NAMALWA (cell line): ENCODE measurements at places on chromosomes 7 and 10.
A peak's percentile ranks its signal among the peaks of the same experiment; 100 is the strongest.

DNA sequence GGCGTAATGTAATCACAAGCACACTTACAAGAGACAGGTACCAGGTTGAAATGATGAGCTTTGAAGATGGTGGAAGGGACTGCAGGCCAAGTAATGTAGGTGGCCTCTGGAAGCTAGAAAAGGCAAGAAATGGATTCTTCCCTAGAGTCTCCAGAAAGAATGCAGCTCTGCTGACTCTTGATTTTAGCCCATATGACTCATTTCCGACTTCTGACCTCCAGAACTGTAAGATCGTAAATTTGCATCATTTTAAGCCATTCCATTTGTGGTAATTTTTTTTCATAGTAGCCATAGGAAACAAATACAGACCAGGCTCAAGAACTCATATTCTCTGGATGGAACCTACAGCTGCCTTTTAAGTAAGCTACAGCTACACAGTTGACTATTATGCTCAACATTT lies 315.5 kb downstream of the MAGI2 start:
- DNase-seq = no peak

GRCh38 chr10:65396997-65397396 lies 1528.8 kb upstream of the LRRTM3 start:
- no peak for DNase-seq

DNA sequence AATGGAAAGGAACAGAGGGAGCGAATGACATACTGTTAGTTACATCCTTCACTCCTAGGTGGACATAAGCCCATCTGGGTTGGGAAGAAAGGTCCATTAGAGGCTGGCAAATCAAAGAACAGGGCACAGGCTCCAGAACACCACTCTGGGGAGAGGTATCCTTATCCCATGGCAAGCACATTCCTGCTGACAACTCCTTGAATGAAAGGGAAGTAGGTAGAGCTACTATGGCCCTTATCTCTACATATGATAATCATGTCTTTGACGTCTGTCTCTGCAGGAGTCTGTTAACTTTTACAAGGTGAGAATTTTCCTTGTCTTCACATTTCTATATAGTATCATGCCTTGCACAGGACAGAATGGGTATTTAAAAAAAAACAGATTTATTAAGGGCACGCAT lies 10.4 kb downstream of the DENND11 start:
- no peak for DNase-seq

DNA sequence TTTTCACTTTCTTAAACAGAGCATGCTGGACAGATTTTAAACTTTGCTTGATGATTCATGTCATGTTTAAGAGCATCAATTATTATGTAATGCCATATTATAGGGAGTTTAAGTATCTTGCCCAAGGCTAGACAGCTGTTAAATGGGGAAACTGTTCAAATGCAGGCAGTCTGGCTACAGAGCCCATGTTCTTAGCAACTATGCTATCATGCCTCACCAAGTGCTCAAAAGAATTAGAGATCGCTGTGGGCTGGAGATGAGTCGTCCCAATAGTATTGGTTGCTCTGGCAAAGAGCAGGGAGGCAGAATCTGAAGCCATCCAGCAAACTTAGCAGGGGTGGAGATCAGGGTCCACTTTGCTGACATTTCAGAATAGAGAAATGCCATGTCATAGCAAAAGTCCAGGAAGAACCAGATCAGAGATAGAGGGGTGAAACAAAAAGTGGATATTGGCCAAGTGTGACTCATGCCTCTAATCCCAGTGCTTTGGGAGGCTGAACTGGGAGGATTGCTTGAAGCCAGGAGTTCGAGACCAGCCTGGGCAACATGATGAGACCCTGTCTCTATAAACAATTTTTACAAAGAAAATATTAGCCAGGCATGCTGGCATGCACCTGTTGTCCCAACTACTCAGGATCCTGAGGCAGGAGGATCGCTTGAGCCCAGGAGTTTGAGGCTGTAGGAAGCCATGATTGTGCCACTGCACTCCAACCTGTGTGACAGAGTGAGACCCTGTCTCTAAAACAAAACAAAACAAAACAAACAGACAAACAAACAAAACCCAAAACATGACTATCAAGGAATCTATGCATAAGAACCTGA lies 57.8 kb downstream of the BAMBI start:
- DNase-seq = no peak

DNA sequence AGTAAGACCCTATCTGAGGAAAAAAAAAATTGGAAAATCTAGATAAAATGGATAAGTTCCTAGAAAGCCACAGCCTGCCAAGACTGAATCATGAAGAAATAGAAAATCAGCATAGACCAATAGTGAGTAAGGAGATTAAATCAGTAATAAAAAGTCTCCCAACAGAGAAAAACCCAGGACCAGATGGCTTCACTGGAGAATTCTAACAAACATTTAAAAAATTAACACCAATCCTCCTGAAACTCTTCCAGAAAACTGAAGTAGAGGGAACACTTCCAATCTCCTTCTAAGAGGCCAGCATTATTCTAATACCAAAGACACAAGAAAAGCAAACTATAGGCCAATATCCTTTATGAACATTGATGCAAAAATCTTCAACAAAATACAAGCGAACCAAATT lies 8.8 kb upstream of the LIMK1 start:
- no peak for DNase-seq

DNA sequence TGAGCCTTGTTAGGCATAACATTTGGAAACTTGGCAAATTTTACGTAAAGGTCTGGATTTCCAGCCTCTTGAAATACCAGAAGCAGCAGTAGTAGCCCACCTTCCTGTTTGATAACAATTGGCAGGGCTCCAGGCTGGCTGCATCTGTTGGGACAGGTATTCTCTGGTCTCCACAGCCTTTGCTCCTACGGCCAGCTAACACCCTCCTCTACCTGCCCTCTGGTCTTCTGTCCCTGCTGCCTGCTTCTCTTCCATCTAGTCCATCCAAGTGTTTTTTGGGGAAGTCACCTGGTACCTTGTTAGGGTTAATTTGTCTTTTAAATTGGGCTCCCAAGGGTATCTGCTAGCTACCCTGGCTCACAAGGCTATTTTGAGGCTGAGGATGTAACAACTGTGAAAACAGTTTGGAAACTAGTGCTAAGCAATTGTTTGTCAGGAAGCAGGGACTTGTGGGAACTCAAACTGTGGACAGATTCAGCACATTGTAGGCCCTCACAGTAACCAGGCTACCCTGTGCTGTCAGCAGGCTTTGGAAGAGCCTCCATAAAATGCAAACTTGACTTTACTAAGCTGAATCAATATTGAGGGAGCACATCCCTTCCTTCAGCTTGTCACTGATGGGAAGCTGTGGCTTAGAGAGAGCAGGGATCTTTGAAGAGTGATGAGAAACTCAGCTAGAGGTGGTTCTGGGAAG lies 8.5 kb downstream of the RPS24 start:
- DNase-seq = no peak

GRCh38 chr10:132827861-132828539 lies 42.1 kb upstream of the NKX6-2 start:
- no peak for DNase-seq

- no peak for DNase-seq
These were observed 54.7 kb downstream of the RBM20 start for GRCh38 chr10:110698782-110699201.

DNA sequence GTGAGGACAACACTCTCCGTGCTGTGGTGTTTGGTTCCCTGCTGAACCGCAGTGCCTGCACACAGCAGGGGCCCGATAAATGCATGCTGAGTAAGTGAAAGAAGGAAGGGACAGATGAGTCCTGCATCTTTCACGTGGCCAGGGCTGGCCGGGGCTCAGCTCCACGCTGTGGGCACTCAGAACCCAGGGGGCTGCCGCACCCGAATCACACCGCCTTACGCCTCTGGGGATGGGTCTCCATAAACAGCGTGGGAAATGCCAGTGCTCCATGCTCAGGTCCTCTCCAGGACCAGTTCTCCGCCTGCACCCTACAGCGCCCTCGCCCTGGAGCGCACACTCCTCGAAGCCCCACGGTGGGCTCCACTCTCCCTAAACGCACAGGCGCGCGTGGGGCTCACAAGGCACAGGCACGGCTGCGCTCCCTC lies 38.1 kb downstream of the RASGEF1A start:
- DNase-seq = no peak

DNA sequence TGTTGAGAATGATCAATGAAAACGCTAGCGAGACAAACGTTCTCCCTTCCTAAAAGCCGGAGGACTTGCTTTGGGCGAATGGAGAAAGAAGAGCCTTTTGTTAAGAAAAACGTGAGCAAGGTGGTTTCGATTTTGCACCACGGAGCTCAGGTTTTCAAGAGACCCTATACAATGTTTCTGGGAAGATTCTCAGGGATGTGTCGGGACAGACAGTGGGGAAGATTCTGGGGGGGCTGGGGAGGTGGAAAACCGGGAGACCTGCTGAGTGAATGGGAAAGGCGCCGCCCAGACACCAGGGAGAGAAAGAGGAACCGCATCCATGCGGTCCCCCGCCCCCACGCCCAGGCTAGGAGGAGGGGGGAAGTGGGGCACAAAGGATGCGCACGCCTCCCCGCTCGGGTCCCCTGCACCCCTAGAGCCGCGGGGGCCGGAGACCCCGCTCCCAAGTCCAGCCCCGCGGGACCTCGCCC lies 745 bp downstream of the YWHAG start:
- peak; percentile 79 for DNase-seq

GRCh38 chr7:45007571-45008328 lies 7.7 kb downstream of the CCM2 start:
- DNase-seq = peak; percentile 37

DNA sequence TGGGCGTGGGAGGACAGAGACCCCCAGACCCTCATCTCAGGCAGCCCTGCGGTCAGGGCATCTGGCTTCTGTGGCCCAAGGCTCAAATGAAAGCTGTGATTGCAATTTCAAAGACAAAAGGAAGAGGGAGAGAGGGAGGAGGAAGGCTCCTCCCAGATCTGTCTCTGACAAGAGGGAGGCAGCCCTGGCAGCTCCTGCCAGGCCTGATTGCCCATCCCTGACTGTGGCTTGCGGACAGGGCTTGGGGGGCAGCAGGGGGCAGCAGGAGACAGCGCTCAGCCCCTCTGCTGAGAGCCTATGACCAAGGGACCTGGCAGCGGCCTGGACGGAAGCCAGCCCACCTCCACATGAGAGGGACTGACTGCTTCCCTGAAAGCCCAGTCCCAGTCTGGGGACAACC lies 91.8 kb downstream of the PTPRN2 start:
- peak; percentile 38 for DNase-seq

DNA sequence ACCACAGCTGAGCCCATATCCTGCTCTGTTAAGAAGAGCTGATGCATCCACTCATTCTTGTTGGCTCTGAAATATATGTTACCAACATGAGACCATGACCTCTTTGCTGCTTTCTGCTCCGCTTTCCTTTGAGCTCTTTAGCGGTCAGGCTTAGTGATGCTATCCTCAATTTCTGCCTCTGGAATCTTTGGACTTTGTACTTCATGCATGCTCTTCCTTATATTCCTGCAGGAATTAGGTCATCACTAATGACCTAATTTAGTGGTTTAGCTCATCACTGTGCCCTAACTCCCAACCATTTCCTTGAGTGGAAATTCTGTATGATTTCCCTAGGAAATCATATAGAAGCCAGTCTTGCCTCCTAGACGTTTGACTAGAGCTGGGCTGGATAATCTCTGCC lies 119.5 kb downstream of the AOAH start:
- DNase-seq = no peak

DNA sequence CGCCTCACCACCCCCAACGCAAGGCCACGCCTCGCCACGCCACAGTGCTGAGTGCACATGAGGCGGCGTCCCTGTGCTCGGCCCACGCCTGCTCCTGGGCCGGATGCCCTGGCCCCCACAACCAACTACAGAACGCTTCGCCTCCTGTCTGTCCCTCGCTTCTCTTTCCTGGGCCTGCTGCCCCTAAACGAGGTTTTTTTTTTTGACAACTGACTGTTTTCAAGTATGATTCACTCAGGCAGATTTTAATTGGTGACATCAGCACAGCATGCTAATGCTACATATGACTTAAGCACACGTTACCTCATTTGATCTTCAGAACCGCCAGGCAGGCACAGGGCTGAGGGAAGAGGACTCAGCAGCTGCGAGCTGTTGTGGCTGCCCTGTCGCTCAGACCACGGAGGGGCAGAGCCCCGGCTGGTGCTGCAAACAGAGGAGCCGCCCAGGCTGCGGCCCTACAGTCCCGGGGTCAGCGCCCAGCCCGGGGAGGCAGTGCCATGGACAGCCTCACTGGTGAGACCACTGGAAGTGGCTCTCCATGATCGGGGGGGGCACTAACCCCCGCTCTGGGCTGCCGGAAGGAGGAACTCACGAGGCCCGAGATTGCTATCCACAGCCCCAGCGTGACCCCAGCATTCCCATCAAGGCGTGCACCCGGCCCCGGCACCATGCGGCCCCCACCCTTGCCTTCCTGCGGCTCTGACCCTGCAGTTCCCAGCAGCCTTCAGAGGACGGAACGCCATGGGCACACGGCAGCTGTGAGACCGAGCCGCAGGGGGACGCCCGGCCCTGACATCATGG lies 212.8 kb downstream of the MAD1L1 start:
- DNase-seq = no peak

DNA sequence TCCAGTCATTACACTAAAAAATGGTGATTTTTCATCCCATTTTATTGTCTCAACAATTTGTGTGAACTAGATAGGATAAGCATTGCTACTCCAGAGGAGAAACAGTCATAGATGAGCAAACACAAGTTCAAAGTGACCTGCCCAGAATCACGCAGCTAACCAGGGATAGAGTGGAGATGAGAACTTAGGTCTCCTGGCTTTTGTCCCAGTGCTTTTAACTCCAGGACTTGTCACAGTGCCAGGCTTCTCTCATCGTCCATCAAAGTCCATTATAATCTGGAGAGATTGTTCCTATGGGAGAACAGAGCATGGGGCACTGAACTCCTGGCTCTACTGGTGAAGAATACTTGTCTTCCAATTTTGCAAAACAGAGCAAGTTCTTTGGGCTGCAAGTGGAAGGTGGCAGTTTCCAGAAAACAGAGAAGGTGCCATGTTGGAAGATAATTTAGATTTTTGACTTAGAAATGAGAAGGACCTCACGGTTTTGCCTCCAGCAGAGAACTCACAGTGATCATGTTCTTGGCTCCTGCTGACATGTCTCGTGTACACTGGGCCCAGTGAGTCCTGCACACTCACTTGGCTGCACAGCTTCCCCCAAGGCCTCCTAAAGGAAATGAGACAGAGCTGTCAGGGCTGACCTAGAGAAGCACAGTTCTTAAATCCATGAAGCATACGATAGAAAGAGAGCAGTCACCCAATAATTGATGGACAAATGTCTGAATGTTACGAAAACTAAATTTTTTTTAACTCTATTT lies 322.9 kb upstream of the NRP1 start:
- DNase-seq = no peak

DNA sequence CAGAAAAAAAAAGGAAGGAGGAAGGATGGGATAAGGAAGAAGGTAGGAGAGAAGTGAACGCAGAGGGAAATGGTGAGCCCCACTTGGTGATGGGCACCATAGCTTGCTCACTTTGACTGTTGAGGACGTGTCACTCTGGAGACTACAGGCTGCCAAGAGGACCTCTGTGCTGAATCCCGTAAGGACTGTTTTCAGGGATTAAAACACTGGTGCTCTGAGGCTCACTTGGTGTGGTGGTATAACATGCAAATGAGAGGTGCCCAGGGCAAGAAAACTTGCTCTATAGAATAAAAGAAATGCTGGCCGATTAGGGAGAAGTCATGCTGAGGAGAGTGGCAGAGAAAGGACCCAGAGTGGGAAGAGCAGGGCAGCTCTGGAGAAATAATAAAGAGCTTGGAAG lies 5.3 kb upstream of the IL2RA start:
- no peak for DNase-seq

GRCh38 chr10:11655836-11656235 lies 44.4 kb upstream of the USP6NL start:
- DNase-seq = no peak

GRCh38 chr10:96380821-96381220 lies 22.0 kb upstream of the OPALIN start:
- DNase-seq = no peak

- DNase-seq = no peak
These were observed 203.9 kb upstream of the NEBL start for GRCh38 chr10:21100871-21101514.
